Type B pancreatic cell (in vitro differentiated cells): ENCODE measurements at places on chromosomes 11 and 22. TPM values are rescaled to one million over a fixed set of nuclear protein-coding genes. Genes with fewer than 3 reads are reported as not detected.

Gene CCDC89
- total RNA-seq: 0.19 and 0.77 TPM in 2 replicates

- DNase-seq: no peak
Observed at GRCh38 chr22:34102633-34103032, 182.4 kb upstream of the LARGE1 start.

GRCh38 chr11:10728789-10729472 lies 22.1 kb upstream of the CTR9 start:
- no peak for DNase-seq

DNA sequence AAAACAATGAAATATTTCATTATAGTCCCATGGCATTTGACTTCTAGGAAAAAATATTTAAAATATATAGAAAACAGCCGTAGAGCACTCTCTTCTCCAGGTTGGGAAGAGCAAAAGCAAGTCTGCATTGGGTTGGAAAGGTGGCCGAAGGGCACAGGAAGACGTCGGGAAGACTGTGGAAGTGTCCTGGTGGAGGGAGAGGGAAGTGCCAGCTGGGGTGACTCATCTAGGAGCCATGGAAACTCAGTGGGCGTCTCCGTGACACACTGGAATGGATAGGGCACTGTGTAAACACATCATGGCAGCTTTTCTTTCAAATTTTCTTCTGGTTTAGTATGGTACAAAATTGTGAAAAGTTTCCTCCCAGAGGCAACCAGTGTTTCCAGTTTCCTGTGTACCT lies 12.7 kb downstream of the GTPBP1 start:
- no peak for DNase-seq

DNA sequence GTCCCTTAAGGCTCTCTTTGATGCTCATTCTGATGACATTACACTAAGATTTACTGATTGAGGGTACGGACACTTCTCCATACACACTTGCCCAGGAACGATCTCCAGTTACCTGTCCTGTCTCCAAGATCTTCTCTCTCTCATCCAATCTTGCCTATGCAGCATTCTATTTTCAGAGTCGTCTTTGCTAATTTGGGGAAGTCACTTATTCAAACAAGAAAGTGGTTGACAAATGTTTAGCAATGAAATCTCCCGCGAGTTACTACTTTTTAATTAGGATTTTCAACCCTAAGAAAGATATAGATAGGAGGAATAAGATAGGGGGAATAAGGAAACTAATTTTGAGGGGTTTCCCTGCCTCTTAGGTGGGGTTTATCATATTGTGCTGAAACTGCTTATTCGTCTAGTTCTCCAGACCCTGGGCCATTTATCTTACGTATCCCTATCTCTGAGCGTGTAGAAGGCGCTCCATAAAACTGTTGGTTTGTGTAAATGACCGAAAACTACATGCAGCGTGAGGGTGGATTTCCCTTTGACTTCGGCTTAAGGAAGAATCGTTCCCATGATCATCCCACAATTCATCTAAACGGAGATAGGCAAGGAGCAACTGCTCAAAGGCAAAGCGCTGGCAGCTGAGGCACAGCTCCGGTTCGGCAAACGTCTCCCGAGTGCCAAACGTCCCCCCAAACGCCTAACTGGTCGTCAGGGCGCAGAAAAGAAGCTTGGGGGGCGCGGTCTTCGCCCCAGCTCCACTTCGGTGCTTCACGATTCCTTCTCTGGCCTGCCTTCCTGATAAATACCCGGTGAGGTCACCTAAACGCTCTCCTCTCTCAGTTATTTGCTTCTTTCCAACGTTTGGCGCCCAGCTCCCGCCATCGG lies 804 bp downstream of the APIP start:
- no peak for DNase-seq

Gene SOX10
- total RNA-seq: 0.29 and 5.9 TPM in 2 replicates

DNA sequence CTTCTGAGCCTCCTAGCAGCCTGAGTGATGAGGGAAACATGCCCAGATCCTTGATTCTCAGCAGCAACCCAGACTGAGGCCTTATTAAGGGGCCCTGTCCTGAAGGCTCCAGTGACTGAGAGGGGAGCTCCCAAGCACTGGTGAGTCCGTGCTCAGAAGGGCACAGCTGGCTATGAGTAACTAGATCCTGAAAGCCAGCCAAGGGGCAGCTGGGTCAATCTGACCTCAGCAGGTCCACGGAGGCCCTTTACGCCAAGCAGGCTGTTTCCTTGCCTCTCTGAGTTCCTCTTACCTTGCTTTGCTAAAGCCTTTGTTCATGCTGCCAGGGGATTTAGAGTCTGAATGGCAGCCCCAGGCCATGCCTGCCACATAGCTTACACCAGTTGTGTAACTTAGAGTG lies 19.3 kb upstream of the MIEF1 start:
- no peak for DNase-seq

DNA sequence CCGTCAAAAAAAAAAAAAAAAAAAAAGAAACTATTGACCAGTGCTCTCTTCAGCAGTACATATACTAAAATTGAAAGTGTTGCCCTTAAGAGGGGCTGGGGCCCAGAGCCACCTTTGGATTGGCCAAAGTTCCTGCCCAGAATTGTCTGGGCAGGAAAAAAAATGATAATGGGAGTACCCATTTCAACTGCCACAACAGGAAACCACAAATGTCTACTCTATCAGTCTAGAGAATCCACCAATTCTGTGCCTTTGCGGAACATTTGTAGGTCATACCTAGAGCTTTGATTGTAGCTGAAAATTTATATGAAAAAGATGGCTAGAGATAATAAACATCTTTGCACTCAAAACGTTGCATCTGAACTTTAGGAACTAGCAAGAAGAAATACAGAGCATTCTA lies 69.4 kb downstream of the FAM76B start:
- DNase-seq: no peak

GRCh38 chr22:49642331-49642730 lies 185.3 kb downstream of the BRD1 start:
- DNase-seq: no peak

DNA sequence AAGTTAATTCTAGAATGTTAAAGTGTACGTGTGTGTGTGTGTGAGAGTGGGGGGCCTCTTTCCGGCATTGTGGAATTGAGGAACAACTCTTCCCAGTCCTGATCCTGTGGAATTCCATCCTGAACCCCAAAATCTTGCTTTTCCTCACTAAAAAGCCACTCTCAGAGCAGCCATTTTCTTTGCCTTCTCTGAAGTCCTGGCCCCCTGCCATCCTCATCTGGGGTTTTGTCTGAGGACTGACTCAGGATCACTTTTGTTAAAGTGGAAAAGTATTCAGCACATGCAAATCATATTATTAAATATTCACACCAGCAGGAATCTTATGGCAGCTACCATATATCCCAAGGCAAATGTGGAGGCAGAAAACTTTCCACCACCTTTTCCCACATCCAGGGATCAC lies 3.8 kb downstream of the SCN4B start:
- DNase-seq: no peak

DNA sequence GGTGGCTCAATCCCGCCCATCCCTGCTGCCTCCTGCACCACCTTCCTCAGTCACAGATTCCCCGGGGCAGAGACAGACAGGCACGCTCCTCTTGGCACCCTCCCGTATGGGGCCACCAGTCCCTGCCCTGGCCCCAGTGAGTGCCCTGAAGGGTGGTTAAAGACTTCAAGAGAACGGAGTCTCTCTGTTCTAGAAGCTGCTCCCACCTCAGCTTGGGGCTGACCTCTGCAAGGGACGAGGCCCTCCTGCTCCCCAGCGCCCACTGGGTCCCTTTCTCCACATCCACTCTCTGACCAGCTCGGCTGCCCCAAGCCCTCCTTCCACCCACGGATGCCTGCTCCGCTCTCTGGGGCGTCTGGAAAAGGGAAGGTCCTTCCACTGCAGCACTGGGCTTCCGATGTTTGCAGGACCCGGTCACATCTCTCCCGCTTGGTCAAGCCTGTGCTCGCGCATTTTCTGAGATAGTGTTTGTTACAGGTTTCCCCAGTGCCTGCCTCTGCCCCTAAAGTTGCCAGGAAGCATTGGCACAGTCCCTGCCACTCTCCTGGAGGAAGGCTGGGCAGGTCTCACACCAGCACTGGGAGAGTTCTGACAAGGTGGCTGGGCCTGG lies 1487.9 kb downstream of the TBC1D22A start:
- no peak for DNase-seq

Gene TRIM51
- total RNA-seq: not detected in 2 replicates

Gene PSMA1
- 126 and 150 TPM in 2 replicates for total RNA-seq

- DNase-seq: no peak
Observed at GRCh38 chr11:57649826-57650738, at the start of gene YPEL4. YPEL4 (minus strand) TSS chr11:57649912; CDS start chr11:57647107, 2,805 bp downstream.

DNA sequence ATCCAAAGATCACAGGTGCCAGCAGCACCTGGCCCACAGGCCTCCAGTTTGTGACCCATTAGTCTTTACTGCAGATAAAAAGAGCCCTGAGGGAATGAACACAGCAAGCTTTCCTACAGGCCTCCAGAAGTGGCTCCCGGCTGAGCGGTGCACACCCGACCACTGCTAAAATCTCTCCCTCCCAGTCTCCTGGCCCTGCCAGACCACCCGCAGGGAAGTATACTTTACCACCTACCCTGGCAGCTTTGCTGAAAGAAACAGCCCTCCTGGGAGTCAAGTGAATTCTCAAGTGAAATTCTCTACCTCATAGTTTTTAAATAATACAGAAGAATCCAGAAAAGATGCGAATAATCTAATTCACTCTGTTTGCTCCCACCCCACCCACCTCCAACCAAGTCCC lies 15.4 kb upstream of the MTNR1B start:
- no peak for DNase-seq

DNA sequence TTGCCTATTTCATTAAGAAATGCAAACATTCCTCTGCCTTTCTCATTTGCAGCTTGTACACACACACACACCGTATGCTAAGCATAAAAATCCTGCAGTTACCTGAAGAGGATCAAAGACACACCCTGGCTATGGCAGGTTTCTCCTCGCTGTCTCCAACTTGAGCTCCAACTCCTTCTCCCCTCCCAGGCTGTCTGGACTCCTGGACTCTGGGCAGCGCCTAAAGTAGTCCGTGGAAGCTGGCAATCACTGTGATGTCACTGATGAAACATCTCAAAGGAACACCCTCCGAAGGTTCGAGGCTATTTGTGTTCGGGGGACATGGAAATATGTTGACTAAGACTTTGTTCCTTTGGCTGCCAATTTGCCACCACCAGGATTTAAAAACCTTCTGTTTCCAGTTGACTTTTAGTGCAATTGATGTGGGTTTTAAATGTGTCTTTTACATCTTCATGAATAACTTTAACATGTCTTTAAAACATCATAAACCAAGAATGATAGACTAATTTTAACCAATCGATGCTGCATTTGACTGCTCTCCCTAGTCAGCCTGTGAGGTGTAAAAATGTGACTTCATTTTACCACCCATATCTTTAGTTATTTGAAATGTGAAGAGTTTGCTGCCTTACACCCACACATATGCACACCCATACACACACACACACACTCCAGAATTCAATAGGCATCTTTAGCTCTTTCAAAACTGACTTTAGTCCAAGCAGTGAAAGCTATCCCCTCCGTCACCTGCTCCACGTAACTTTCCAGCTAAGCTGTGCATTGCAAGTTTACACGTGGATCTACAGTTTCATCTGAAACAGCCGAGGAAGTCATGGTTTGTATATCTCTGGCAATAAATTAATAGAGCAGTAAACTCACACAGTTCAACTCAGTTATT lies at the start of gene SLN:
SLN (minus strand) TSS at position 196 of the 895 bp plus-strand sequence.
- DNase-seq: no peak

DNA sequence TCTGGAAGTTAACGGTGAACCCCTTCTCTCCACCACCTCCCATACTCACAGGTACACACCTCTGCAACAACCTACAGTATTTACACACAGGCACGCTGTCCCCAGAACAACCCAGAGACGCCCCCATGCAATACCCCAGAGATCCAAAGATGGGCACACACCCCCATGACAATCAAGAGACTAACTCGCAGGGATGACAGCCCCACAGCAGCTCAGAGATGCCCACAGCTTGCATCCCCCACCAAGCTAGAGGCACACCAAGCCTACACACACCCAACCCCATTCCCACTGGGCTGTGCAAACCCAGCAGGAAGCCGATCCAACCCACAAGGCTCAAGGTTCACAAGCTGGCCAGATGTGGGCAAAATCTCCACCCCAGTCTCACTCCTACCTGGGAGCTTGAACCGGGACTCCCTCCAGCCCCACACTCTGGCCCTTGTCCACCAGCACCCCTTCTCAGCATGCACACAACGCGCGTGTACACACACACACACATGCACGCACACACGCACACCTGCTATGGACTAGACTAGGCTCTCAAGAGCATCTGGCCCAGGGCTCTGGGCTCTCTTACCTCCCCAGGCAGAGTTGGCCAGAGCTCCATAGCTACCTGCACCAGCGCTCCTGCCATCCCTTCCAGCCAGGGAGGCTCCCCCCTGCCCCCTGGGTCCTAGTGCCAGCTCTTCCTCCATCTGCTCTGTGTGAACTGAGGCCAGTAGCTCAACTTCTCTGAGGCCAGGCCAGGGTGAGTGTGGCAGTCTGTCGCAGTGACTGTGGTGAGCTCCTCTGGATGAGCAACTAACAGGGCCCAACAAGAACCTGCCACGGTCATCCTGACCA lies 11.5 kb downstream of the STARD10 start:
- DNase-seq: no peak

GRCh38 chr11:78295991-78296930 lies 107.5 kb downstream of the USP35 start:
- no peak for DNase-seq

- DNase-seq: no peak
Observed at GRCh38 chr22:38706101-38706900, 557 bp downstream of the GTPBP1 start.
